Stimulated activated CD4-positive, alpha-beta T cell treated with anti-CD3 and anti-CD28 coated beads, Interleukin-1b, Interleukin-23, amount 100 ng/mL, for 24 hours (primary cell): ENCODE measurements at places on chromosomes 2 and 18.

DNA sequence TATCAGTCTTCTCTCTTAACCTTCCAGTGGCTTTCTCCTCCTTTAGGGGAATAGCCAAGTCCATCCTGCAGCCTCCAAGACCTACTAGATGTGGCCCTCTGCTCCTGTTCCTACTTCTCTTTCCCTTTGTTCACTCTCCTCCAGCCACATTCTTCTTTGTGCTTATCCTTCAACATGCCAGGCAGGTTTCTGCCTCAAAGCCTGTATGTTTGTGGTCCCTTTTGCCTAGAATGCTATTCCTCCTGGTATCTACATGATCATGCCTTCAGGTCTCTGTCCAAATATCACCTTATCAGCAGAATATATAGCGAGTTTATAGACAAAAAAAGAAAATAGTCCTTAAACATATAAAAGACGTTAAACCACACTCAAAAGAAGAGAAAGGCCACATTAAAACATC lies 5.5 kb downstream of the LYG2 start:
- DNase-seq = no peak

DNA sequence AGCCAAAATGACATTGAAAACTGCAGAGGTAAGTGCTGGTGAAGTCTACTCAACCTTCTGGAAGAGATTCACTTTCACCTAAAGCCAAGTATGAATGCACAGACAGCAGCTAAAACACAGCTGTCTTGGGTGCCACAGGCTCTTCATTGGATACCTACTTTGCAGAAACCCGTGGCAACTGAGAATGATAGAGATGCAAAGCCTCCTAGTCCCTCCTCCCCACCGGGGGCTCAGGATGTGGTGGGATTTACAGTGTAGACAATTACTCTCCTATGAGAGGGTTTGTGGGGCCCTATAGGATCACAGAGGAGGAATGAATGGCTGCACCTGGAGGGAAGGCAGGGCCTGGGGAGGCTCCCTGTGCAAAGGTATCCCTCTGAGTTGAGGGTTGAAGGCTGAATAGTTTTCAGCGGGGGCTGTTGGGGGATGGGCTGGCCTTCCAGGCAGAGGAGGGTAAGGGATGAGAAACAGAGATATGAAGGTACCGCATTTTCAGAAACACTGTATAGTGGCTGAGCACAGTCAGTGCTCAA lies 131.6 kb downstream of the RNF144A start:
- DNase-seq = no peak

GRCh38 chr2:118774458-118775133 lies 72.9 kb downstream of the EN1 start:
- DNase-seq = no peak

GRCh38 chr2:182404092-182404491 lies 22.7 kb downstream of the PDE1A start:
- DNase-seq = no peak

- DNase-seq = no peak
Measured at GRCh38 chr2:126715576-126716406, 59.8 kb downstream of the GYPC start.

GRCh38 chr2:158969715-158970240 lies 1.3 kb downstream of the TANC1 start:
- no peak for DNase-seq

- no peak for DNase-seq
Measured at GRCh38 chr2:225597911-225598310, 198.4 kb downstream of the NYAP2 start.

DNA sequence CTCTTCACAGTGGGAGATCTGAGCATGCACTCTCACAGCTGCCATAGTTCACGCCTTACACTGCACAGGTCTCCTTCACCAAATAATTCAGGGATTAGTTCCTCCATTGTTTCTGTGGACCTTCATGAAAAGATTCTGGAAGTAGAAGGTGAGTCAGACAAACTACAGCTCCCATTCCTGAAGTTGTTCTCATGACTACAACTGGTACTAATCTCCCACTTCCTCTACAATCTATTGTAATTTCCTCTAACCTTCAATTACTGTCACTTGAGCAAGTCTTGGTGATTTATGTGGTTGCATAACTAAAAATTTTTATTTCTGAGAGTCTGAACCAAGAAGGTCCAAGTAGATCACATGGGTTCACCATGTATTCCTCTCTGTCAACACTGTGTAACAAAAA lies 128.7 kb downstream of the XIRP2 start:
- DNase-seq = no peak

GRCh38 chr18:59272891-59273758 lies at the start of gene RAX:
TSS of gene RAX (minus strand) at chr18:59273454. CDS start at chr18:59273206, 248 bp downstream.
- no peak for DNase-seq
